Glutamatergic neuron (in vitro differentiated cells): ENCODE measurements at places on chromosomes 11 and 22.

DNA sequence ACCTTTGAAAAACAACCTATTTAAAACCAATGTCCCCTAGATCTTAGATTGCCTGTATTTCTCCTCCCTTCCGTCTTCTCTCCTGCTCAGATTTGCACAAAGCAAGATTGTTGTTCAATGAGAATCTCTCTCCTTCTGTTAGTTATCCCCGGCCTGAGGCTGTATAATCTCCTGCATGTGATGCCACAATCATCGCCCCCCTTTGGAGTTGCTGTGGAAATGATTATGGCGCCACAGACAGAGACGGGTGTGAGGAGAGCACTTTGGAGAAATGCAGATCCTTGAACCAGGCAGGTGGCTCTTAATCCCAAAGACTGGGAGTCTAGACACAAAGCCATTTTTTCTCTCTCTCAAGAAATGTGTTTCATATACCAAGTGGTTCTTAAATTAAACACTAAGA lies 941.3 kb downstream of the OPCML start:
- no peak for DNase-seq

DNA sequence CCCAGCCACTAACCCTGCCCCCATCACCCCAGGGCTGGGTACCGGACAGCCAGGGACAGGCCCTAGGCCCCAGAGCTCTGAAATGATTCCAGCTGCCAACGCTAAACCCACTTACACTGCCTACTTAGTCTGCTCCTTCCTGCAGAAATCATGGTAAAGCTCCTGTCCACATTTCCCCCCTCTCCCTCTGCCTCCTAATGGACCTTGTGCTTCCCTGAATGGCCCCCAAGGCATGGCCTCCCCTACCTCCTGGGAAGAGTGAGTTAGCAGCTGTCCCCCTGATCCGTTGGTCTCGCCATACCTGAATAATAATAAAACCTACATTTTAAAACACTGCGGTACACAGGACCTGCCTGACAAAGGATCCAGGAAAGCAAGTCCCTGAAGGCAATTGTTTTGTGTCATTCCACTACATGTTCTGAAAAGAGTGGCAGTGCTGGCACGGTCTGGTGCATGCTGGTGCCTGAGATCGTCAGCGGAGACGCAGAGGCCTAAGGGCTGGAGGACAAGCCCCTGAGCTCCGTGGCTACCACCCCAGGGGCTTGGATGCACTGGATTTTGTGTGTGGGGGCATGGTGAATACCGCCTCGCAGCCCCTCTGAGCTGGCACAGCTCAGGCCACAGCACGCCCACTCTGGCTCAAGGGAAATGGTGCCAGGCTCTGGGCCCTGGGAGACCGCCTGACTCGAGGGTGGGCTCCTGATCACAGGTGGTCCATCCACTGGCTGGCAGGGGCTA lies 186.3 kb downstream of the CTTN start:
- peak; percentile 12 for DNase-seq

DNA sequence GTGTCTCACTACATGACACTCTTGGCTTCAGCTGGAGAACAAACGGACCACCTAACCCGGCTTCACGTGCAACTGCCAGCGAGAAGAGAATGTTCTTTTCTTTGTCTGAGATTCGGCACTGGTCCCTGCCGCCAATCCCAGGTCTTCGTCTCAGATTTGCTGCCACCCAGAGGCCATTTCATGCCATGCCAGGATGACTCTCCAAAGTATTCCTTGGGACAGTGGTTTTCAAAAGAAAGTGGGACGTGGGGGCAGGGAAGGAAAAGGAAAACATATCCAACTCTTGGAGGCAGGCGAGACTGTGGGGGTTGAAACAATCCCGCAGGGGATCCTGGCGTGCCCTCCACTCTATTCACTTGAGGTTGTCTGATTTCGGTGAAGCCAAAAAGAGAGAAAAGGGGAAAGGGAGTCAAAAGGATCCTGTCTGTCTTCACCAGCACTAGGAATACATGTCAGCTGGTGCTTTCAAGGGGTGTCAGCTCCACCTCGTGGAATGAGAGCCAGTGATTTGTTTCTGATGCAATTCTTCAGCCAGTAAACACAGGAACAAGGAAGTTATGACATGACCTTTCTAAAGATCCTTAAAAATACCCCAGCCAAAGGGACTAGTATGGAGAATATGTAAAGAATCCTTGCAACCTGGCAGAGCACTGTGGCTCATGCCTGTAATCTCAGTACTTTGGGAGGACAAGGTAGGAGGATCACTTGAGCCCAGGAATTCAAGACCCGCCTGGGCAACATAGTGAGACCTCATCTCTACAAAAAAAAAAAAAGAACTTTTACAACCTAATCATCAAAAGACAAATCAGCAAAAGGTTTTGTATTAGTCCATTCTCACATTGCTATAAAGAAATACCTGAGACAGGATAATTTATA lies 41.0 kb upstream of the APLNR start:
- DNase-seq = peak; percentile 83

- no peak for DNase-seq
Observed at GRCh38 chr22:30398685-30399680, 2.2 kb downstream of the SEC14L2 start.

DNA sequence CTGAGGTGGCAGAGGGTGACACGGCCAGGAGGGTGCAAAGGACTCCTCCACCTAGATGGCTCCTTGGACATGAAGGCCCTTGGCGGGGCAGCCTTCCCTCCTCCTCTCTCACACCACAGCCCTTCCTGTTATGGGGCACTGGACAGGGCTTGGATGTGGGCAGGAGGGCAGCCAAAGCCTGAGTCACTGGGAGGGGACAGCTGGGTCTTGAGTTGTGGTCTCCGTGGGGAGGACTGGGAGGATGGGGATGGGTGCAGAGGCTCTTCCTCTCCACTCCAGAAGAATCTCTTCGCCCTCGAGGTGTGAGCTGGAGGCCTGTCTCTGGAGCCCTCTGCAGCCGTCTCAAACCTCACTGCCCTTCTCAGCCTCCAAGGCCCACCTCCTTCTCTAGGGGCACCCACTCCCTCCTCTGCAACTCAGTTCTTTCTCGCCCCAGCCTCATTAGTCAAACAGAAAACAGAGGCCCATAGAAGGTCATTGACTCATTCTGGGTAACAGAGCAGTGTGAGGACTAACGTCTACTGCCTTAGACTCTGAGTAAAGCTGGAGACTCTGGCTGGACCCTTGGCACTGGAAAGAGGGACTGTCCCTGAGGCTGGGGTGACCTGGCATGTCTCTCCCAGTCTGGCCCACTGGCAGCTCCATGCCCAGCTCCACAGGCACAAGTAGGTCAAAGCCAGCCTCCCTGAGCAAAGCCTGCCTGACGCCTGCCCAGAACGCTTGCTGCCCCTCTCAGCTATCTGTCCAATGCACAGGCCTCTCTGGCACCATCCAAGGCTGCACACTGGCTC lies 47.5 kb upstream of the CDON start:
- DNase-seq = no peak

DNA sequence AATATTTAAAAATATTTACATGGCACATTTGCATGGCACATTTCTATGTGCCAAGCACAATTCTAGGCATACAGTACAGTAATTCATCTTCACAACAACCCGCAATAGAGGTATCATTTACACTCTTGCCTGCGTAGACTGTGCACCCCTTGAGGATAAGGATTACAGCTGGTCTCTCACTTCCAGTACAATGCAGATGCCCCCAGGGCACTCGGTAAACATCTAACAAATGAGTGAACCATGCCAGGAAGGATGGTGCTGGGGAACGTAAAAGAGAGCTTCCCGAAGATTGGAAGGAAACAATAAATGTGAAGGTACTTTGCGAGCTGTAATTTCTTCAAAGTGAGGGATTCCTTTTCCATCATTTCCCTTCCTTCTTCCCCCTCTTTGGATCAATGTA lies 1.3 kb downstream of the PRPF19 start:
- DNase-seq = no peak

GRCh38 chr11:22432291-22433093 lies 94.3 kb downstream of the SLC17A6 start:
- DNase-seq = peak; percentile 87

GRCh38 chr11:30172883-30173311 lies 57.9 kb upstream of the FSHB start:
- no peak for DNase-seq

GRCh38 chr22:39833093-39833492 lies 60.5 kb downstream of the ENTHD1 start:
- DNase-seq = no peak

- no peak for DNase-seq
Observed at GRCh38 chr11:5252919-5253265, 1.7 kb downstream of the HBG2 start.

DNA sequence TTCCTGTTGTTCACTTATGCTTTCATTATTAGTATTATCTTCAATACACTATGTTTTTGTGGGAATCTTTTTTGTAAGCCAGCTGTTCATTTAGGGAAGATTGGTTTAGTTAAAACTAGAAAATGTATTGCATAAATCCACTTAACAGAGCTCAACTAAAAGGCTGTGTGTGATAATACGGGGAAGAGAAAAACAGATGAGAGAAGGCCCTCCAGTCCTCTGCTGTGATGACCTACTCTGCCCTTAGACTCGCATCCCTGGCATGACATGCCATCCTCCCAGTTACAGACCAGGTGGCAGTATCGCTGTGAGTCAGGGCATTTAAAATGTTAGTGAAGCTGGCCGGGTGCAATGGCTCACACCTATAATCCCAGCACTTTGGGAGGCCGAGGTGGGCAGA lies 173.4 kb upstream of the TTC12 start:
- DNase-seq = no peak

- no peak for DNase-seq
Observed at GRCh38 chr22:47190957-47191670, 428.7 kb downstream of the TBC1D22A start.

GRCh38 chr22:47406180-47406834 lies 643.9 kb downstream of the TBC1D22A start:
- DNase-seq = no peak

DNA sequence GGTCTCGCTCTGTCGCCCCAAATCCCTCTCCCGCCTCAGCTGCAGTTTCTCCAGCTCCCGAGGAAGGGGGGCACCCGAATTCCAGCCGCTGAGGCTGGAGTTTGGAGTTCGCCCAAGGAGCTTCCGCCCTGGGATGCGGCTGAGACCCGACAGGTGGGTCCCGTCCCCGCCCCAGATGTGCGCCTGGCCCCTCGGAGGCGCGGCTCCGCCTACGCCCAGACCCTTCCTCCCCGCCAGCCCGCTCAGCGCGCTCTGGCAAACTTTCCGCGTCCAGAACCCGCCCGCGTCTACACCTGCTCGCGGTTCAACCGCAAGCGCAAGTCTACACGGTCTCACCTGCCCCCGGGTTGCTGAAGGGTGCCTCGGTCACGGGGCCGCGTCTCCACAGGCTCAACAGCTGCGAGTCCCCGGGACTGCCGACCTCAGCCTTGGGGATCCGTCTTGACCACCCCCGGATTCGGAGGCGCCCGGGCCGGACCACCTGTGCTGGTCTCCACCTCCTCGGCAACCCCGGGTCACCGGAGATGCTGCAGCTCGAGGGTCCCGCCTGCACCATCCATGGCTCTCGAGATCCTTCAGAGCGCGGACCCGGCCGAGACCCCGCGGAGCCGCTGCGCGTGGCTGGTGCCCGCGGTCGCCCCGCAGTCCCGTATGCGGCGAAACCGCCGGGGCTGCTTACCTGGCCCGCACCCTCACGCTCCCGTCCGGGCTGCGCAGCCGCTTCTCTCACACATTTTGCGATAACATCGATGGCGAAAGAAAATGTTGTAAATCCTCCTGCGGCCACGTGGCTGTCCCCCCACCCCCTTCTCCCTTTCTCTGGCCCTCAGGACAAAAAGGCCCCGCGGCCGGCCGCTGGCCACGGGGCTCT lies 63.6 kb downstream of the NFAM1 start:
- peak; percentile 48 for DNase-seq

DNA sequence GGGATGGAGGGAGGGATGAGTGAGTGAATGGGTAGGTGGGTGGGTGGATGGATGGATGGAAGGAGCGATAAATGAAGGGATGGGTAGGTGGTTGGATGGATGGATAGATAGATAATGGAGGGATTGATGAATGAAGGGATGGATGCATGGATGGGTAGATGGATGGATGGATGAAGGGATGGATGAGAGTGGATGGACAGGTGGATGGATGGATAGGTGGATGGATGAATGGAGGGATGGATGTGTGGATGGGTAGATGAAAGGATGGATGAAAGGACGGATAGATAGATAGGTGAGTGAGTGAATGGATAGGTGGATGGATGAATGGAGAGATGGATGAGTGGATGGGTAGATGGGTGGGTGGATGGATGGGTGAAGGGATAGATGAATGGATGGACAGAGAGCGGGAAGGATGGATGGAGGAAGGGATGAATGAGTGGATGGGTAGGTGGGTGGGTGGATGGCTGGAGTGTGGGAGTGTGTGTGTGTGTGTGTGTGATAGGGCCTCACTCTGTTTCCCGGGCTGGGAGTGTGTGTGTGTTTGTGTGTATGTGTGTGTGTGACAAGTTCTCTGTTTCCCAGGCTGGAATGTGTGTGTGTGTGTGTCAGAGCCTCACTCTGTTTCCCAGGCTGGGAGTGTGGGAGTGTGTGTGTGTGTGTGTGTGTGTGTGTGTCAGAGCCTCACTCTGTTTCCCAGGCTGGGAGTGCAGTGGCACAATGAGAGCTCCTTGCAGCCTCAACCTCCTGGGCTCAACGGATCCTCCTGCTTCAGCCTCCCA lies 2.1 kb upstream of the PRR33 start:
- DNase-seq = no peak

DNA sequence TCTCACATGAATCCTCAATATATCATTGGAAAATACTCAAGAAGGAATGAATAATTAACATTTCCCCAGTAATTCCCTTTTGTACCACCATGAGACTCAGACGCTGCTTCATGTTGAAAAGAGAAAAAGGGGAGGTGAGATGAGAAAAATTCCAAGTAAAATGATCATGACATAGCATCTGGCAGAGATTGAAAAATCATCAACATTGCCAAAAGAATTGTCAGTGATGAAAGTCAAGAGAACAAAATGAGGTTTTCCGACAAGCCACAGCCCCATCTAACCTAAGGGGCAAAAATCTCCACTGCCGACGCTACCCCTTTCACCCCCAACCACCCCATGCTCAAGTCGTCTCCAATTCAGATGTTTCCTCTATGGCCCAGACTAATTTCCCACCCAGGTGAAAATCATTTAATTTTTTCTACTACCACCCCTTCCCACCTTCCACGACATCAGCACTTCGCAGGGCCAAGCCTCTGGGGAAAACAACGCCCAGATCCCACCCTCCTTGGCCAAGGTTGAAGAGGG lies 1.2 kb downstream of the RAB6A start:
- DNase-seq = no peak

DNA sequence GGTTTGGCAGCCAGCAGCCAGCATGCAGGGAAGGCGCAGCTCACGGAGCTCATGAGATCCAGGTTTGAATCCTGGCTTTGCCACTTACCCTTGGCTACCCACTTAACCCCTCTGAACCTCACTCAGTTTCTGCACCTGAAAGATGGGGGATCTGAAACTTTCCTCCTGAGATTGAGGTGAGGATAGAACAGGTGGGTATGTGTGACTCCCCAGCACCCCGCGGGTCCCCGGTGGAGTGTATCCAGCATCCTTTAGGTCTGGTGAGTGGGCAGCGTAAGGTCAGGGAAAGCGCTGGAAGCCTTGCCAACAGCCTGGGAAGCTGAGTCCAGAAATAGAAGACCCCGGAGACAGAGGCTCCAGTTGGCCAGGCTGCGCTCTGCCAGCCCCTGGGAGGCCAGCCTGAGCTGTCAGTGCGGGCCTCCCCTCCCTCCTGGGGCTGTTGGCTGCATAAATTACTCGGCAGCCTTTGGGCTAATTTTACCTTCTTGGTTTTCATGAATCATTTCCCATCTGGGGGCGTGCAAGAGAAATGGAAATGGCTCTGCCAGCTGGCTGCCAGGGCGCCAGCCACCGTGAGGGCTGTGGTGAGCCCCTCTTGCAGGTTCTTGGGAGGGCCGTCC lies 17.6 kb downstream of the PRDM11 start:
- no peak for DNase-seq
